ENCODE measurements at places on chromosomes 2 and 18. TPM values are rescaled to one million over a fixed set of nuclear protein-coding genes. Genes with fewer than 3 reads are reported as not detected.

Gene MOGAT1
- not detected for polyA plus RNA-seq

GRCh38 chr2:28613186-28613585, 117.3 kb downstream of the PLB1 start:
- DNase-seq, result no peak
- no peaks in the 10 kb centered on the region for H3K27me3 ChIP-seq
- no peak overlapping the region for H3K27ac ChIP-seq
- H3K4me1 ChIP-seq, result no peaks in the 10 kb centered on the region

GRCh38 chr2:19783935-19784334, 117.8 kb downstream of the TTC32 start:
- no peaks in the 10 kb centered on the region for H3K36me3 ChIP-seq
- H3K4me3 ChIP-seq, result no peak overlapping the region
- H3K27ac ChIP-seq, result no peak overlapping the region
- H3K27me3 ChIP-seq, result no peaks in the 10 kb centered on the region

GRCh38 chr2:86445436-86445835, 4.3 kb downstream of the KDM3A start:
- no peak overlapping the region for H3K4me3 ChIP-seq
- peaks cover 23% of the 10 kb centered on the region for H3K4me1 ChIP-seq
- H3K36me3 ChIP-seq, result no peaks in the 10 kb centered on the region
- H3K27me3 ChIP-seq, result no peaks in the 10 kb centered on the region

DNA sequence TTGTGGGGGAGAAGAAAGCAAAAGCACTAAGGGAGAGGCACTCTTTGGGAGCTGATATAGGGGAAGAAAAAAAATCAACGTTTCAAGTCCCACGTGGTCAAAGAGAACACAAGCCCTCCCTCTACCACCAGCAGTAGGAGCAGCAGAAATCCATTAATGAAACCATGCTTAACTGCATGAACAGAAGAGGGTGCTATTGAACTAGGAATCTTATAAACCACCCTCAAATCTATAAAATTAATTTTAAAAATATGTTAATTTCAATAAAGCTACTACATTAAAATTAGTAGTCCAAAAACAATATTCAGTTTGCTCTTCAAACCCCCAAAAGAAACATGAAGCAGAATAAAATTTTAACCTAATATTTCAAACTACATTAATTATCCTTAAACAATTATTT, 147.8 kb downstream of the TMEM18 start:
- no peak overlapping the region for H3K4me3 ChIP-seq
- peak; percentile 40 for DNase-seq
- H3K4me1 ChIP-seq, result no peaks in the 10 kb centered on the region
- no peak overlapping the region for H3K27ac ChIP-seq

DNA sequence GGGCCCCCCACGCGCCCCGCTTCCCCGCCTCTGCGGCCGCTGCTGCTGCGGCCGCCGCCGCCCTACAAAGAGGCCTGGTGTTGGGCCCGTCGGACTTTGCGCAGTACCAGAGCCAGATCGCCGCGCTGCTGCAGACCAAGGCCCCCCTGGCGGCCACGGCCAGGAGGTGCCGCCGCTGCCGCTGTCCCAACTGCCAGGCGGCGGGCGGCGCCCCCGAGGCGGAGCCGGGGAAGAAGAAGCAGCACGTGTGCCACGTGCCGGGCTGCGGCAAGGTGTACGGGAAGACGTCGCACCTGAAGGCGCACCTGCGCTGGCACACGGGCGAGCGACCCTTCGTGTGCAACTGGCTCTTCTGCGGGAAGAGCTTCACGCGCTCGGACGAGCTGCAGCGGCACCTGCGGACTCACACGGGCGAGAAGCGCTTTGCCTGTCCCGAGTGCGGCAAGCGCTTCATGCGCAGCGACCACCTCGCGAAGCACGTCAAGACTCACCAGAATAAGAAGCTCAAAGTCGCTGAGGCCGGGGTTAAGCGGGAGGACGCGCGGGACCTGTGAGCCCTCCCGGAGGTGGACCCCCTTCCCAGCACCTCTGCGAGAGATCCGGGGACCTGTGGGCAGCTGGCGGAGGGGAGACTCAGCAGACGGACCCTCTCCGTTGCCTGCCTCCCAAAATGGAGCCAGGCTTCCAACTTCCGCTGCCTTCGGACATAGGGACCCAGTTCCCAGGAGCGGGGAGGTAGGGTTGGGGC, 1.9 kb downstream of the SP5 start:
- H3K4me1 ChIP-seq, result peaks cover 25% of the 10 kb centered on the region
- H3K36me3 ChIP-seq, result no peaks in the 10 kb centered on the region
- peaks cover 46% of the 10 kb centered on the region for H3K27me3 ChIP-seq
- H3K4me3 ChIP-seq, result no peak overlapping the region
- H3K27ac ChIP-seq, result no peak overlapping the region
- peak; percentile 35 for DNase-seq

Gene EGR4
- polyA plus RNA-seq, result 2.6 TPM

Gene GATA6
- polyA plus RNA-seq, result not detected

GRCh38 chr18:21439431-21439846, 161.1 kb downstream of the ESCO1 start:
- no peaks in the 10 kb centered on the region for H3K36me3 ChIP-seq
- H3K4me3 ChIP-seq, result no peak overlapping the region
- H3K27ac ChIP-seq, result no peak overlapping the region
